CD4-positive, alpha-beta T cell treated with Interleukin-6 at 100 ng/mL for 8 hours (primary cell): ENCODE measurements at places on chromosomes 5 and 9.

- no peak for DNase-seq
Measured at GRCh38 chr5:131384173-131384572, 120.3 kb downstream of the CDC42SE2 start.

DNA sequence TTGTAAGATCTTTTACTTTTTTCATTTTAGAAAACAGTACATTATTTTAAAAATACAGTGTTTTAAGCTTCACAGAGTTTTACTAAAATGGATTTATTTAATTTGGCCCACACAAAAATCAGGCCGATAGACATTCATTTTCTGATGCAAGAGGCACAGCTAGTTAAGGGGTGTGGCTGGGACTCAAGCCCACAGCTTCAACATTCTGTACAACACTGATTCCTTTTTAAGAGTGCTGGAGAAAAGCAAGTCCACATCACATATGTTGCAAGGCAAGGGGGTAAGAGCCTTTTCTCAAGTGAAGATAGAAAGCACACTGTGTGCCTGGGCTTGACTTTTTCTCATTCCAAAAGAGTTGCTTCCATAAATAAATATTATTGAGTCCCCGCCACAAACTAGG is 195.9 kb downstream of the RFK start:
- DNase-seq = no peak

DNA sequence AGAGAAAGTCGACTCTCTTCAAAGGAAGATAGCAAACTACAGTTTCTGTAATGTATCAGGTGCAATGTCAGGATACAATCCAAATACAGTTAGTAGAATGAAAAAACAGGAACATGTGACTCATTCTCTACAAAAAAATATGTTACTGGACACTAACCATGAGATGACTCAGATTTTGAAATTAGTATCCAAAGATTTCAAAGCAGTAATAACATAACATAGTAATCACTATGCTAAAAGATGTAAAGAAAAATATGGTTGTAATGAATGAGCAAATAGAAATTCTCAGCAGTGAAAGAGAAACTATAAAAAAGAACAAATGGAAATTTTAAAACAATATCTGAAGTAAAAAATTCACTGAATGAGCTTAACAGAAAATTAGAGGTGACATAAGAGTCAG is 42.3 kb downstream of the SHOC1 start:
- DNase-seq = no peak

DNA sequence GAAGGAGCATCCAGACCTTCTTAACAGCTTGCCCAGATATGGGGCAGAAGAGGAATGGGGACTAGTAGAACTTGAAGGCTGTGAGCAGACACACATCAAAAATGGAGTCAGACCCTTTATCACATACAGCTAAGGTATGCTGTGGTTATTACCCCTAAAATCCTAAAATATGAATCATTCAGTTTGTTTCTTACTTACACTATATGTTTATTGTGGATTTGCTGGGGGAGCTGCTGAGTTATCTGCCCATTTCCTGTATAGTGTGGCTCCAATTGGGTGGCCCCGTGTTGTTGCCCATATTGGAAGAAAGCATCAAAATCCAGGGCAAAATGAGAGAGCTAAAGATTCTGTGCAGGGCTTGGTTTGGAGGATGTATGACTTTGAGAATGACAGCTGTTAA is 56.9 kb downstream of the AP3S1 start:
- DNase-seq = no peak

- no peak for DNase-seq
Measured at GRCh38 chr5:109063223-109063622, 315.5 kb downstream of the FER start.

GRCh38 chr5:132456296-132456986 is 34.1 kb downstream of the IRF1 start:
- peak; percentile 81 for DNase-seq

DNA sequence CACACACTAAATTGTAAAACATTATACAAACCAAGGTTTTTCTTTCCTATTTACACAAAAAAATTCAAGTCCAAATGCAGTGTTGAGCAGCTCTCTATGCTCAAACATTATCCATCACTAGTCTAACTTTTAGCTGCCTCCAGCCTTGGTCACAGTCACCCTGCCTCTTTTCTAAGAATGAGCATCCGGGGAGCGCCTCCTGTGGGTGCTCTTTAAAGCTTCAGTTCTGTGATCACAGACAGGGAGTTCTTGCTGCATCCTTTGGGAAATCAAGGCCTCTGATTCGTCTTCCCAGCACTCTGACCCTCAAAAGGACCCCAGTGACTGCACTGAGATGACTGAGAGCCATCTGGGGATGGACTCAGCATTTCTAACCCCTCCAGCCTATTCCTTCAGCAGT is 289.6 kb downstream of the SEC61B start:
- DNase-seq = no peak

- no peak for DNase-seq
Measured at GRCh38 chr5:147645197-147645596, 135.3 kb upstream of the DPYSL3 start.

DNA sequence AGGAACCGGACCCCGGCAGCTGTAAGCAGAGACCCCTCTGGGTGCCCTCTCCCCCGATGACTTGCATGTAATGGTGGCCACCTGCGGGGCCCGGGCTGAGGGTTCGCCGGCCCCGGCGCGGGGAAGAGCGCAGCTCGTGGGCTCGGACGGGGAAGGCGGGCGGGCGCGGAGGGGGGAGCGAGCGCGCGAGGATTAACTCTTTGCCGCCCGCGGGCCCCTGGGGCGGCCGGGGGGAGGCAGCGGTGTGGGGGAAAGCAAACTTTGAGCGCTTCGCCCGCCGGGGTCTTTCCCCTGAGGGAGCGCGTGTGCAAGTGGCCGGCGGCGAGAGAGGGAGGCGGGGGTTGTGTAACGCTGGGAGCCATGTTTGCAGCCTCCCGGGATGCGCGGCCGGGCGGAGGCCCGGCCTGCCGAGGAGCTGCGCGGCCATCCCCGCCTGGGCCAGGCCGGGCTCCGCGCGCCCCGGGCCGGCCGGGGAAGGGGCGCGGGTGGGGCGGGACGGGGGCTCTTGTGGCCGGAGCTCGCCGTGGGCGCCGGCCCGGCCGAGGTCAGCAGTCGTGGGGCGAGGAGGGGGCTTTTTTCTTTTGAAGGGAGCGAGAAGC is 547 bp downstream of the ANP32B start:
- DNase-seq = peak; percentile 48

- DNase-seq = no peak
Measured at GRCh38 chr9:21521448-21521847, 39.3 kb upstream of the IFNE start.

GRCh38 chr9:99300103-99300439 is 78.0 kb downstream of the SEC61B start:
- DNase-seq = no peak

- no peak for DNase-seq
Measured at GRCh38 chr5:2007878-2008501, 125.3 kb upstream of the IRX4 start.

GRCh38 chr5:119397518-119398380 is 41.9 kb downstream of the TNFAIP8 start:
- no peak for DNase-seq

- no peak for DNase-seq
Measured at GRCh38 chr9:129480227-129480626, 140.7 kb downstream of the C9orf50 start.

- no peak for DNase-seq
Measured at GRCh38 chr5:87888139-87888538, 380.5 kb downstream of the TMEM161B start.

- no peak for DNase-seq
Measured at GRCh38 chr5:6631441-6631840, 1.4 kb downstream of the NSUN2 start.

DNA sequence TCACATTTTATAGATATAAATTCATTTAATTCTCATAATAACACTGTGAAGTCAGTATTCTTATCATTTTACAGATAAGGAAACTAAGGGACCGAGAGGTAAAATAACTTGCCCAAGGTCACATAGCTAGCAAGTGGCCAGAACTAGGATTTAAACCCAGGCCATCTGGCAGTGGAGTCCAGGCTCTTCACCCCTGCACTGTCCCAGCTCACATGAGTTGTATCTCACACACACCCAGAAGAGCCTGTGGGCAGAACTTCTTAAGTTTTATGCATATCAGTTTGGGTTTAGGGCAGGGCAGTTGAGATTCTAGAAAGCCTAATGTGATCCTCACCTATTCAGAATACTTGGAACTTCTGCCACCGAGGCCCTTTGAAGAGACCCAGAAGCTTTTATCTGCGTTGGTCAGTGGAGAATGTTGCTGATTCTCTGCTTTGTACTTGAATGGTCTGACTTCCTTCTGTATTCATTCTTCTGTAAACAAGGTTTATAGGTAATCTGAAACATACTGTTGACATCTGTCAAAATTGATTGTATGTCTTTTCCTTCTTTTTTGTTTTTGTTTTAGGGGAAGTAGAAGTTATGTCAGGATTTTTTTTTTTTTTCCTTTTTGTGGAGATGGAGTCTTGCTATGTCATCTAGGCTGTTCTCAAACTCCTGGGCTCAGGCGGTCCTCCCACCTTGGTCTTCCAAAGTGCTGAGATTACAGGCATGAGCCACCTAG is 75.8 kb downstream of the KIAA1958 start:
- DNase-seq = no peak

GRCh38 chr5:31408814-31409213 is 123.1 kb downstream of the DROSHA start:
- no peak for DNase-seq
